GM18507 (cell line): ENCODE measurements at places on chromosomes 5 and 9.

DNA sequence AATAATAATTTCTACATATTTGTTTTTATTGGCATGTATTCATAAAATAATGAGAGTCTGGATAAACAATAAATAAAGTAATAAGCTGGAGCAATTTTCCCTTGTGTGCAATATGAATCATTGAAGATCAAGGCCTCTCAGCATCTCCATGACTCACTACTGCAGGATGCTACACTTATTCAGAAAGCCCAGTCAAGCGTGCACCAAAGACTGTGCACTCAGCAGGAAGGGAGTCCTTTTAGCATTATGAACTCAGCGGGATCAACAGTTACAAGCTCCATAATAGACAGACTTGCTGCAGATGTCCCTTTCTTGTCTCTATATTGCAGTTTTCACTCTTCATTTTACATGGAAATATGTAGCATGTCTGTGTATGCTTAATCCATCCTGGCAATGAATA lies 485.3 kb downstream of the CDH9 start:
- no peak for DNase-seq

- no peak for DNase-seq
Measured at GRCh38 chr9:23120630-23121029, 674.0 kb downstream of the DMRTA1 start.

DNA sequence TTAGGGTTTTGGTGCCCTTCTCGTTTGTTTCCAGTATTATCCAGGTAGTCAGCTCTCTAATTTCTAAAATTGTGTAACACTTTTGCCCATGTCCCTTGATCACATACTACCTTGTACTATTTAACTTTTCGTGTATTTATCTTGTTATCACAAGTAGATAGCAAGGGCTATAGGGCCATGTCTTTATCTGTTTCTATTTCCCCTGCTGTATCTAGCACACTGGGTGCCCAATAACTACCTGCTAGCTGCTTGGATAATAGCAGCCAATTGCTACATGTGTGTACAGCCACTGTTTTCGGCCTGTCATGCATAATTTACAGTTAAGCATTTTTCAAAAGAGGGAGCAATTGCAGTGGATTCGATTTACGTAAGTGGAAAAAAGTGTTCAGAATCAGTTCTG lies 64.8 kb upstream of the TNFAIP8 start:
- DNase-seq, result no peak

GRCh38 chr5:94209774-94210355 lies 408.5 kb downstream of the KIAA0825 start:
- DNase-seq, result no peak

DNA sequence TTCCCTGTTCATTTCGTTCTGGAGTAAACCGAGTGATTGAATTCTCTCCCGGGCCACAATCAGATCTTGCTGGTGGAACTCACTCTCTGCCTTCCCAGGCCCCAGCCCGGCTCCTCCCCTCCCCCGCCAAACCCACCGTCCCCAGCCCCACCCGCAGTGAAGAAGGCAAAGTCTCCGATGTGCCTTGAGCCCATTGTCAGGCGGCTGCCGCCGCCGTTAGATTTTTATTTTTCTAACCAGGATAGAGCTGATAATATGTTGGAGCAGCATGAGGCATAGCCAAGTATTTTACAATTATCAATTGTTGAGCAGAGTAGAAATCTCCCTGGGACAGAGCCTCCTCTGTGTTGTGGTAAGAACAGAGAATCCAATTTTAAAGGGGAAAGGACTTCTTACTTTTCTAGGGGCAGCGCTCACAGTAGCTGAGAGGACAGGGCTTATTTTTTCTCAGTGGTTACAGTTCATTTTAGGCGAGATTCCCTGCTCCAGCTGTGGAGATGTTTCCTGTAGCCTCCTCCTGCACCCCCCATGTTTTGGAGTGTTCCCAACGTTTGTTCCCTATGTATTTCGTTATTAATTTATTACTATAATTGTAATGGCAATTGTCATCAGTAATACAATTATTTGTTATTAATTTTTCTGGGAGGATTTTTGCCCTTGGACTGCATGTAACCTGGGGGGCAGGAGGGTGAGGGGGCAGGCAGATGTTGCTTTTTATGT lies 1.3 kb downstream of the PSAT1 start:
- DNase-seq, result no peak

DNA sequence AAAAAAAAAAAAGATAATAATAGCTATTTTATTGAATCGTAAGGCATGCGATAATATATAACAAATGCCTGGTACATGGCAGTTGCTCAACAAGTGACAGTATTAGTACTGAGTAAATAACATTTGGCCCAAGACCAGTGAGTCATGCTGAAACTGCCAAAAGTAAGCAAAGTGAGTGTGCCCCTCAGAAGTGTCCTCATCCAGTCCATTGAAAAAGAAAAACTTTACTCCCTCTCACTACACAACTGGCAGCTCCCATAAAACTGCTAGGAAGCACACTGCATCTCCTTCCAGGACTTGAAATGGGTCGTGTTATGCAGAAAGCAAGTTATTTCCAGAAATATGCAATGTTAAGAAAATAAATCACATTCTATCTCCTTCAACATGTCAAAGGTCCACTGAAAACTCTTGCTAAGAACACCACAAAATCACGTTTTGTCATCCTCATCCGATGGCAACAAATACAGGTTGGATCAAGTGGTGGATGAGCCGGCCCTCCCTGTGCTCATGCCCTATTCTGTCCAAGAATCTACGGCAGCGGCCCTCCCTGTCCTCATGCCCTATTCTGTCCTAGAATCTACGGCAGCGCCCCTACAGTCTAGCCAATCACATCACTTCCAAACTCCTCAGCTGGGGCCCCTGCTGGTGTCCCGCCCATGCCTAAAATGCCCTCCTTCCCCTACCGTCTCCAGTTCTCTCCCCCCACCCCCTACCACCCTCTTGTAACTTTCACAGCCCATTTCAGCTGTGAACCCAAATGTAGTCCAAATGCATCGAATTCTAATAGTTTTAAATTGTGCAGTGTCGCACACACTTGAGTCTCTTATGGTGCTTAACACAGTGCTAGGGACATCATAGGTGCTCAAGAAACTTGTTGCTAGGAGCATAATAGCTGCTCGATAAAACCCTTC lies 12.5 kb downstream of the PTCH1 start:
- DNase-seq, result no peak

- DNase-seq, result no peak
Measured at GRCh38 chr5:81007637-81008027, 47.5 kb downstream of the RASGRF2 start.

DNA sequence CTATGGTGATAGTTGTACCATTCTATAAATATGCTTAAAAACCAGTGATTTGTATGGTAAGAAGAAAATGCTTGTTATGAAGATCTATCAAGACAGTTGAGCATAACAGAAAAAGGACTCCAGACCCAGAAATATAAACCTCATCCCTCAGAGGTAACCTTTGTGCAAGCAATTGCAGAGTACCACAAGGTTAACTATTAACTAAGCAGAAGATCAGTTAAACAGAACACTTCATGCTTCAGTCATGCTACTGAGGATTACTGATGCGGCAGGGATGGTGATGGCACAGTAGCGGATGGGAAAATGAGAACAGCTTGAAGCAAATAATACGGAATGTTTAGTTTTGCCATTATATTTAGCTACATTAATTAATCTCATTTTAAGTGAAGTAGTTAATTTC lies 45.5 kb downstream of the IARS1 start:
- DNase-seq, result no peak

GRCh38 chr9:127308652-127309434 lies 44.3 kb downstream of the GARNL3 start:
- no peak for DNase-seq

- no peak for DNase-seq
Measured at GRCh38 chr5:180059326-180059725, 12.2 kb downstream of the RNF130 start.

- DNase-seq, result no peak
Measured at GRCh38 chr5:136892000-136892399, 526.7 kb upstream of the TRPC7 start.

GRCh38 chr5:180815293-180815917 lies 12.8 kb upstream of the MGAT1 start:
- DNase-seq, result no peak

DNA sequence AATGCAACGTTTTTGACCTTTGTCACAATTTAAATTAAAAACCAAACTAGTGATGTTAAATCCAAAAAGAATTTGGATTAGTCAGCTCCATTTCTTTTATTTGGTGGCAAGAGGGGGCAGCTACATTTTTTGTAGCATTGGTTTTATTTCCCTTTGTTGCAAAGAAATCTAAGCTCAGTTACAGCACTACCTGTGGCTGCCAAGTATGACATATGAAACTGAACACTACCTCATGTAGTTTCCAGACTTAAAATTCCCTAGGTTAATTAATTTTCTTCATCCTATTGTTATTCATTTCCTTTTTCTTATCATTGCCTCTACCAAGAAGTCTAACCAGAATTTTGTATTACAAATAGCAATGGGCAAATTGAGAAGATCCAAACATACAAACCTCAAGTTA lies 393.5 kb downstream of the BRINP1 start:
- no peak for DNase-seq

GRCh38 chr9:91994422-91994821 lies 44.4 kb upstream of the ROR2 start:
- DNase-seq, result no peak

- no peak for DNase-seq
Measured at GRCh38 chr9:101026824-101027223, 1.7 kb upstream of the PLPPR1 start.

GRCh38 chr5:15487228-15487627 lies 12.8 kb upstream of the FBXL7 start:
- DNase-seq, result no peak

DNA sequence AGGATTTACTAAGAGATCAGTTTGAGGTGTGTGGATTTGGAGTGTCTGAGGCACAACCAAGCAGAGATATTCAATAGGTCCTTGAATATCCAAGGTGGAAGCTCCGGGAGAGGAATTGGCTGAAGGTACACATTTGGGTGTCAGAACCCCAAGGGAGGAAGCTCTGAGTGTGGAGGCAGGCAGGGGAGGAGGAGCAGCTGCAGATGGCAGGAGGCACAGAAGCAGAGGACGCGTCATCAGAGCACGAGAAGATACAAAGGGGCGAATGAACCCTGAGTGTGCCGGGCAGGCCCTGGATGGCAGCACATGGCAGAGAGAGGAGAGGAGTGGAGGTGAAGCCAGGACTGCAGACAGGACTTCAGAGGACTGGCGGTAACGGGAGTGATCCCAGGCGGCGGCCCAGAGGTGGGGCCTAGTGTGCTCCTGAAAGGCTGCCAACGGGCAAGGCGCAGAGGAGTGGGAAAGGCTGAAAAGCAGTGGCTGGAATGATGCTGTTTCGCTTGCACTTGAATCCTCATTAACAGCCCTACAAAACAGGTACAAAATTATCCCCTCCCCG lies 179.8 kb downstream of the FANCC start:
- no peak for DNase-seq

DNA sequence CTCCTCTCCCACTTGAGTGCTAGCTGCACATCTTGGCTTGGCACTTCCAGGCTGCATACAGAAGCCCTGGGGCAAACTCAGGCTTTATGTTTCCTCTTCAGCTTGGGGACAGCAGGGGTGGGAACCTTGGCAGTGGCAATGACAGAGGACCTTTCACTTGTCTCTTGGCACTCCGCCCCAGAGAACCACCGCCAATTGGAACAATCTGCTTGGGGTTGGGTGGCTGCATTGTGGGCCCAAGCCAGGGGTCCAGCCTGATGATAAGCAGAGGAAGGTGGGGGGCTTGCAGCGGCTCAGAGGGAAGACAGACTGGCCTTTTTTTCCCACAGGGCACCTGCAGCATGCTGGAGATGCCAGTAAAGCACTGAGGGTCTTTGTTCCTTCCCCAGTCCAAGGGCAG lies 179.0 kb upstream of the NMUR2 start:
- no peak for DNase-seq

DNA sequence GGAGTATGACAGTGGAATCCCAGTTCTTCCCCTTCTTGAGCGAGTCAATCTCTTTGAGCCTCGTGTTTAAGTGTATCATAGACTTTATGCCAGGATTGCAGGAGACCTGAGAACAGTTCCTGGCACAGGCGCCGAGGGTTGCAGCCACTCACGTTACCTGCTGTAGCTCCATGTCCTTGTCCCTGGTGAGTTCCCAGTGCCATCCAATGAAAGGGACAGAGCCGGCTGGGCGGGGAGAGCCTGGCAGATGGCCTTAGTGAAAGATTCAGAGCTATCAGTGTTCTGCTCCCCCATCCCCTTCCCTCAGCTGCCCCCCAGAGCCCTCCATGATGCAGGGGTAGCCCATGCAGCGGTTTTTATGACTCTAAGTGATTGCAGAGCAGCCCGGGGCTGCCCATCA lies 554.0 kb downstream of the BNC2 start:
- no peak for DNase-seq

GRCh38 chr5:147921136-147921535 lies 14.8 kb upstream of the C5orf46 start:
- no peak for DNase-seq

DNA sequence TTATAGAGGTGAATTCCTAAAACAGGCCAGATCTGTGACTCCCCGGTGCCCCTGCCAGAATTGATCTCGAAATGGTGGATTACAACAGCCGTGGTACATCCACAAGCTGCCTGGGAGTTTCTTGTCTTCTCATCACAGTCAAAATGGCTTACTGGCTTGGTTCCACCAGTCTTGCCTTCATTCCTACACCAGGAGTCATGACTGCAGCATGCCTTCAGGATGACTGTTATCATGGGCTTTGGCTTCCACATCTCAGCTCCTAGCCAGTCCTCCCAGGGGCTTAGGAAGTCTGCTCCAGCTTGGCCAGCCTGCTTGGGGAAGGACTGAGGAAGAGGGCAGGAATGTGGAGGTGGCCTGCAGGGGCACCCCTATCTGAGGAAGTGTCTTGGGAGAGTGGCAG lies 132.9 kb upstream of the NR3C1 start:
- no peak for DNase-seq

DNA sequence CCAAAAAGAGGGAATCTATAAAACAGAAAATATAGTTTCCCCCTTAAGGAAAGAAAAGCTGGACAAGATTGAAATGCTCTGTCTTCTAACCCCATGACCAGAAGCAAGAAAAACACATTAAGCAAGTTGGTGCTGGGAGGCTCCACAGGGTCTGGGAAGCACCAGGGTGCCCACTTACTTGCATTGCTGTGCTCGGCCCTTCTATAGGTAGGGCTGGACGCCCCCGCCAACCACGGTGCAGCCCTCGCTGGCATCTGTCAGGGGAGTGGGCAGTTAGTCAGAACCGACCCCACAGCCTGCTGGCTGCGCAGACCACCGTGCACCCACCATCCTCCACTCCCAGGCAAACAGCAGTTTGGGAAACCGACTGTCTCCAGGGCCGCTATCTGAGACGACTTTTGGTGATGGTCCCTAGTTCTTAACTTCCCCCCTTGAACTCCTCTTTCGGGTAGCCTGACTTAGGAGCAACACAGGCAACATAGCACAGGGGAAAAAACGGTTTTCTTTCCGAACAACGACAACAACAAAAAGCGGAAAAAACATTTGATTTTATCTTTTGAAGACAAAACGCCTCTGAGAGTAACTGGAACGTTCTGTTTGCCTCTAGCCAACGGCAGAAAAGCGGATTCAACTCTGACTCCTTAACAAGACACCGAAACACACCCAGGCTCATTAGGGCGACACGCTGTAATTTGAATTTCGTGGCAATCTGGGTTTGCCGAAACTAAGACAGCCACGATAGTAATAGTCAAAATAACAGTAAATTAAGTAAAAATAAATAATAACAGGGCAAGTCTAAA lies 3.9 kb downstream of the IRX2 start:
- DNase-seq, result no peak
